ENCODE measurements at places on chromosomes 1 and 21.

DNA sequence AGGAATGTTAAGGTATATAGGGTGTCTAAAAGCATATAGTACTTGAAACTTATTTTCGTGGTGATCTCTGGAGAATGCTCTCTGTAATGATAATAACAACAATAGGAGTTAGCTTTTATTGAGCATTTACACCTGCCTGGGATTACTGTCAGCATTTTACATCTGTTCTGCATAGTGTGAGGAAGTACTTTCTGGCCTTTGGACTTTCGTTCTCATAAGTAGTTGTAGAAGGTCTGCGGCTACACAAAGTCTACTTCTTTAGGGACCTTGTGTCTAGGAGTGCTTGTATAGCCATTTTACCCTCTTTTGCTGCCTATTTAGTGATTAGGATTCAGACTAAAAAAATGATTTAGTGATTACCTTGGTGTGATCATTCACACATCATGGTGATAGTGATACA is 103.6 kb upstream of the GPR52 start:
- no peak for DNase-seq

DNA sequence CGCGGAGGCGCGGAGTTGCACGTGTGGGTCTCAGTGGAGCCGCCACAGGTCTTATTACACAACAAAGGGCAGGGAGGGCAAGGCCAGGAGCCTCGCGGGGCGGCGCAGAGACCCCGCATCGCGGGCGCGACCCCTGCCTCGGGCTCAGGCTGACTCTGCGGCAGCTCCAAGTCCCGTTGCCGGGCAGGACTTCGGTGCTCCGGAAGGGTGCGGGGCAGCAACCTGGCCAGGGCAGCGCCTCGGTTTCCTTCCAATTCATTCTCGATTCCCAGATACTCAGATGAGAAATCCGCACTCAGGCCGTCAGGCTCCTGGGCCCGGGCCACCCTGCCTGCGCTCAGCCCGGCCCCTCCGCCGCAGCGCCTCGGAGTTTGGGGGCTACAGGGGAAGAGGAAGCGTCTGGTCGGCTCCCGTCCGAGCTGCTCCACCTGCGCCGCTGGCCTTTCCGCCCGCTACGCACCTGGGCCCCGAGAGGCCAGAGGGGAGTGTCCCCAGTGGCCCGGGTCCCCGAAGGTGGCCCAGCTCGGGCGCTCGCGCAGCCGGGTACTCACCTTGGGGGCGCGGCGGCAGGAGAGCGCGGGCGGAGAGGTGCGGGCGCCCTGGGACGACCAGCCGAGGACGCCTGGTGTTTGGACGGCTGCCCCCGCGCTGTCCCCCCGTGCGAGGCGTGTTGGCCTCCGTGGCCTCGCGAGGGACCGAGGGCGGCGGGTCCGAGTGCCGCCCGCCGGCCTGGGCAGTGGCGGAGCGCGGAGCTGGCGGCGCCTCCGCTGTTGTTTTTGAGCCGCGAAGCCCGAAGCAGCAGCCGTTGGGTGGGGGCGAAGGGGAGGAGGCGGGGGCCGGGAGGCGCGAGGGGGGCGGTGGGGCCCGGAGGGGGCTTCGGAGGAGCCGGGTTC is 1.1 kb upstream of the PRDM16 start:
- no peak for DNase-seq

GRCh38 chr1:192913683-192914082 is 104.8 kb downstream of the RGS2 start:
- no peak for DNase-seq

- no peak for DNase-seq
Measured at GRCh38 chr21:33067457-33067856, 2.5 kb upstream of the OLIG1 start.

Data from hippocampal formation (tissue), 2 donors.